Activated B cell treated with CpG ODN at 0.5 μM for 24 hours (primary cell): ENCODE measurements at places on chromosomes 12 and 14. TPM values are rescaled to one million over a fixed set of nuclear protein-coding genes. Genes with fewer than 3 reads are reported as not detected.

- no peak for DNase-seq
Observed at GRCh38 chr12:79841878-79842265, 93.0 kb downstream of the PPP1R12A start.

DNA sequence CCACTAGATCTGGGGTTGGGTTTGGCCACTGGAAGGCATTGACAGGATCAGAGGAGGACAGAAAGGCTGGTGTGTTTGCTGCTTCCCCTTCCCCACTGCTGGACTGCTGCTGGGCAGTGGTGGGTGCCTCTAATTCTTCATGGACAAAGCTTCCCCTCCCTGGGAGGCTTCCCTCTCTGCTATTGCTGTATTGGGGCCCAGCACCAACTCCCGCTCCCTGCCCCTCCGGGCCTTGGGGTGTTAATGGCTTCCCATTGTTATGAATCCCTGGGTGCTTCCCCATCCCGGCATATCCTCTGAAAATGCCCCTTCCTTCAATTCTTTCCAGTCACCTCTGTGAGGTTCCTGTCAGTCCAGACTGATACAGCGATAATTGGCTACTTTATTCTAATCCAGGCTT, 310.2 kb downstream of the GLT1D1 start:
- no peak for DNase-seq

The SLC10A1 gene
- total RNA-seq = not detected in 2 replicates

The ARHGEF40 gene
- 1.0 and 1.4 TPM in 2 replicates for total RNA-seq

The MYBPC1 gene
- total RNA-seq = not detected in 2 replicates

The DUSP6 gene
- total RNA-seq = 1.6 and 1.8 TPM in 2 replicates

DNA sequence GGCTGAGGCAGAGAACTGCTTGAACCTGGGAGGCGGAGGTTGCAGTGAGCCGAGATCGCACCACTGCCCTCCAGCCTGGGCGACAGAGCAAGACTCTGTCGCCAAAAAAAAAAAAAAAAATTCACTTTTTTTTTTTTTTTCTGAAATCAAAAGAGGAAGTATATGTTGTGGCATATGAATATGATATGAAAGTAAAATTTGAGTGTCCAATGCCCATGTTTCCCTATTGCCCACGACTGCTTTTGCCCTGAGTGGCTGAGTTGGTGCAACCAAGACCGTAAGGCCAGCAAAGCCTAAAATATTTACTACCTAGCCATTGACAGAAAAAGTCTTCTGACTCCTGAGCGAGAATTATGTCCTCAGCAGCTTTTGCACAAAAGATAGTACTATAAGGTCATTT, 101.7 kb upstream of the PARP11 start:
- DNase-seq = no peak

DNA sequence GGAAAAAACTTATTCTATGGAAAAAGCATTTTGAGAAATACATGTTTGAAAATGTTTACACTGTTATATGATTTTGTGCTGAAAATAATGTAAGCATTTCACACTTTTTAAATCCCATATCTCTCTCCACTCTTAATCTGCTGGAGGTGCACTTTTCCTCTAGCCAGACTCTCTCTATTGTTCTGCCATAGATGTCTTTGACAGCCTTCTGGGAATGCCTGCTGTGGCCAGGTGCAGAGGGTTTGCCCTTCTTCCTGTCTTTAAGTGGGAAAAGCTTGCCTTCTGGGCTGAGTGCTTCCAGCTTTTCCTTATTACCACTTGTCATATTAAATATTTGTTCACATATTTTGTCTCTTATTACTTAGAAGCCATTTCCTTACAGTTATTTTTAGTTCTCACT, 60.1 kb upstream of the PPM1H start:
- DNase-seq = no peak

DNA sequence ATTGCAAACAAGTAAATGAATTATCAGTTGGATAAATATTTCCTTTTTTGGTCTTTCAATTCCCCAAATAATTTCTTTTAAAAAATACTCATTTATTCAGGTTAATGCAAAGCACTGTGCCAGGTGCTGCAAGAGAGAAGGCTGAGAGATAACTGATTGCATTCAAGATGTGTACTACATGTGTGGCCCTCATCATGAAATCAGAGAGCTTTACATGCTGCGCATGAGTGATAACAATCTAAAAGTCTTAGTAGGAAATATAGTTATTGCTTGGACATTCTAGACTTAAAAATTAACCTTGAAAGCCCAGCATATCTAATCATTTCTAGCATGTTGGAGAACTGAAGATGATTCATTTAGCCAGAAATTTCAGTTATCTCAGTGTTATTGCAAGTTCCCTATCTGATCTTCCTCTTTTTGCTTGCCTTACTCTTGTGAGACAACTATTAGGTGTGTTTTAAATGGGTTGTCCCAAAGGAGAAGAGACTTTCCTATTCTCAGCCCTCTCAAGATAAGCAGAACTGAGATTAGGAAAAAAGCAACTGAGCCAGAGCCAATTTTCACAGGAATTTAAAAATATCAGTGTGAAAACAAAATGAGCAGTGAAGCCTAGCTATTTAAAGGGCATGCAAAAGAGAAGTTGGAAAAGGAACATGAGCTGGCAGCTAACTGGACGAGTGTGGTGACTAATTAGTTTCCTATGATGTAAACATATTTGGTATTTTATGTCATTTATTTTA, 60.9 kb downstream of the PLEKHA5 start:
- DNase-seq = no peak

DNA sequence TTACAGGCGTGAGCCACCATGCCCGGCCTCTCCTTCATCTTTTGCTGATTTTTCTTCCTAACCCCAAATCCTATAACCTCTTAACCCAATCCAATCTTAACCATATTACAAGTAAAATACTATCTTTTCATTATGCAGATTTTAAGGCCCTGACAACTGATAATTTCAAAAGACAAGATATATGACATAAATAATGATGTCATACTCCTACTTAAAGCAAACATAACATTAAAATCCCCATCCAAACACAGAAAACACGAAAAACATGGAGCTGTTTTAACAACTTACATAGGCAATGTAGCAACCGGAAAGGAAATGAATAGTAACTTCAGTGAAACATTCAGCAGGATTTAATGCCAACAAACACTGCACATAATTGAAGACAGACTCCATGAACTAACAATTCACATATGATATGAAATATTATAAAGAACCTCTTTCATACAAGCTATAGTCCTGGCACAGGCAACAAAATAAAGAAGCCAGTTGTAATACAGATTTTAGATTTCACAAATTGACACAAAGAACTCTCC, 21.5 kb downstream of the USP44 start:
- DNase-seq = no peak

- DNase-seq = no peak
Observed at GRCh38 chr12:54663603-54664002, 15.4 kb upstream of the DCD start.

The ARHGAP9 gene
- 98.8 and 104 TPM in 2 replicates for total RNA-seq

The ANKS1B gene
- not detected in 2 replicates for total RNA-seq

- DNase-seq = no peak
Observed at GRCh38 chr12:53930591-53931255, 7.9 kb upstream of the HOXC13 start.

DNA sequence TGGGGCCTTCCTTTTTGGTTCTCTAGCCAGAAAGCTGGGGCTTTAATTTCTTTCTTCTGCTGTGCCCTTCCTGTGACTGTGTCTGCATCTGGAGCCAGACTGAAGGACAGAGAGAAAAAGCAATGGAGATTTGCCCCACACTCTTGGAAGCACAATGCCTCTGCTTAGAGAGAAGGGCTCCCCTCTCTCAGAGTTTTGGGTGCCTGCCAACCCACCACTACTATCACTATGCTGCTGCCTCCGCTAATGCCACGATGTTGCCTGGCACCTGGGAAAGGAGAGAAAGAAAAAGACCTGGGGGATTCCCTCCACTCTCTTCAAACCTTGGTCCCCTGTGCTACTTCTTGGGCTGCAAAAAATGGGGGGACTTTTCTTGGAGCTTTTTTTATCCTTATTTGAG, 52.6 kb downstream of the TMEM260 start:
- no peak for DNase-seq

The CIROP gene
- not detected in 2 replicates for total RNA-seq

- DNase-seq = no peak
Observed at GRCh38 chr14:42187846-42188245, 581.2 kb downstream of the LRFN5 start.

- DNase-seq = no peak
Observed at GRCh38 chr12:54974279-54974678, 10.3 kb downstream of the TESPA1 start.

DNA sequence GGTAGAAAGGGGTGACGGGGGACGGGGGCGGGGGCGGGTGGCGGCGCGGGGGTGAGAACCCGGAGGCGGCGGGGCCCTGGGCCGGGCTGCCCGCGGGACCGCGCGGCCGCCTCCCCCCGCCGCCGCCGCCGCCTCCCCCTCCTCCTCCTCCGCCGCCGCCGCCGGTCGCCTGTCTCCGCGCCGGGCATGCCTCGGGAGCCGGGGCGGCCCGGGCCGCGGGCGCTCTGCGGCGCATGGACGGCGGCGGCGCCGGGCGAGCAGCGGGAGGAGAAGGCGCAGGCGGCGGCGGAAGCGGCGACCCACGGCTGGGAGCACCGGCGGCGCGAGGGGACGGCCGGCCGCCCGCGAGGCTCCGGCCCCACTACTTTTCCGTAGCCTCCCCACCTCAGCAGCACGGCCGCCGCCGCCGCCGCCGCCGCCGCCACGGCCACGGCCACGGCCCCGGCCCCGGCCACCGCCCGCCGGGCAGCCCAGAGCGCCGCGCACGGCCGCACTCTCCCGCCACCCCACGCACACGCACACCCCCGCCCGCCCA, at the start of gene NPAS3:
NPAS3 (plus strand) TSS at position 161 of the 535 bp plus-strand sequence.
- no peak for DNase-seq

GRCh38 chr12:54560374-54560858, 11.0 kb downstream of the PDE1B start:
- peak; percentile 65 for DNase-seq

DNA sequence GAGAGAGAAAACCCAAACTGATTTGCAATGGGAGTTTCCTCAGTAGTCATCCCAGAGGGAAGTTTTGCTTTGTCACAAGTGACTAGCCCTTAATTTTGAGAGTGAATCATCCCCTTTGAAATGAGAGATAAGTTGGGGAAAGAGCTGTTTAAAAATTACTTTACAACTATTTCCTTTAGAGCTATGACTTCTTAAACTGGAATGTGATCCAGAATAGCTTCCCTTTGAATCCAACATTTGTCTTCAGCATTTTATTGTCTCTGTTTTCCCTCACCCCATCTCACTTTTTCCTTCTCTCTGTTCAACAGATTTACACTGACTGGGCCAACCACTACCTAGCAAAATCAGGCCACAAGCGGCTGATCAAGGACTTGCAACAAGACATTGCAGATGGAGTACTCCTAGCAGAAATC, 109.3 kb downstream of the NAV3 start:
- DNase-seq = no peak

- DNase-seq = no peak
Observed at GRCh38 chr12:3135522-3136461, 58.6 kb downstream of the TSPAN9 start.
